CD4-positive, CD25-positive, alpha-beta regulatory T cell (primary cell): ENCODE measurements at places on chromosomes 1 and 21.

DNA sequence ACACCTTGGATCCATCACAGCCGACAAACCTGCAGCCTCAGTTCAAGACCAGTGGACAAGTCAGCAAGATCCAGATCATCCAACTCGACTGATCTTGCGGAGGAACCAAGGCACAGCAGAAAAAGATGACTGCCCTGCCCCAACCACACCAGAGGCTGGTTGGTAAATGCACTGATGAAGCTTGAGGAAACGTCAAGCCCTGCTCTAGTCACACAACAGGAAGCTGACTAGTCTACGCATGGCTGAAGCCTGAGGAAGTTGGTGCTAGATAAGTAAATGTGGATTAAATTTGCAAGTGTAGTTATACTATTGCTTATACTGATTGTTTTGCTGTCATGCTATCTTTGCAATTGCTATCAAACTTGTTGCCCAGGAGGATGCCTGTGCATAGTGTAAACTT, 89.0 kb downstream of the LIPI start:
- H3K4me1 ChIP-seq, result peaks cover 8% of the 10 kb centered on the region
- H3K27ac ChIP-seq, result no peak overlapping the region
- H3K27me3 ChIP-seq, result no peaks in the 10 kb centered on the region

DNA sequence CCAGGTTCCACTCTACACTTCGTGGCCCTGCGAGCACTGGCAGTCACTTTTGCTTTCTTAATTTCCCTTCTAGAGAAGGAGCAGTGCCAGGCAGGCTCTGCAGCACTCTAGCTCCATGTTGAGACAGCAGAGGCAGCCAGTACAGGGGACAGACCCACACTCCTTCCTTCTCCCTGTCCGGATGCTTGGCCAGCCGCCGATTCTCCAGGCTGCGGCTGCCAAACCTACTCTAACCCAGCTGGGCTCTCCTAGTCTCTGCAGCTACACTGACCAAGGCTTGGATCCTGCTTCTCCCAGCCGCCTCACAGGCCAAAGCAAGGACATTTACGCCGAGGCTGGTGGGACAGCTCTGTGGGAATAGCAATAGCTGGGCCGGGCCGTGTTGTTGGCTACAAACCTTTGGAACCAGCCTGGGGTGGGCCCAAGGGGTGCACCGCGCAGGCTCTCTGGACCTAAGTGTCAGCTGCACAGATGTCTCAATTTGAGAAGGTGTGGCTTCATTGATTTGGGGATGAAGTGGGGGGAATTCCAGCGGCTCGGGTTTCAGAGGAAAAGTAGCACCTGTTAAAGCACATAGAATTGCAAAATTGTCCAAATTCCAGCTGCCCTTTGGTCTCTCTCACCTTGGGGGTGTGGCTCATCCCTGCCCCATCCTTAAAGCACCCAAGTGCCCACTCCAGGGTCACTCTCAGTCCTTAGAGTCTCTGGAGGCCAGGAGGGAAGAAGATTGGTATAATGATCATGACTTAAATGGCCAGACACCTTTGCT, 3.2 kb downstream of the BARHL2 start:
- peaks cover 6% of the 10 kb centered on the region for H3K4me1 ChIP-seq
- peaks cover 56% of the 10 kb centered on the region for H3K27me3 ChIP-seq
- no peak overlapping the region for H3K4me3 ChIP-seq
- H3K27ac ChIP-seq, result no peak overlapping the region

- no peak for DNase-seq
- no peaks in the 10 kb centered on the region for H3K4me1 ChIP-seq
- no peaks in the 10 kb centered on the region for H3K27me3 ChIP-seq
Measured at GRCh38 chr1:70819785-70820184, 227.8 kb downstream of the PTGER3 start.

DNA sequence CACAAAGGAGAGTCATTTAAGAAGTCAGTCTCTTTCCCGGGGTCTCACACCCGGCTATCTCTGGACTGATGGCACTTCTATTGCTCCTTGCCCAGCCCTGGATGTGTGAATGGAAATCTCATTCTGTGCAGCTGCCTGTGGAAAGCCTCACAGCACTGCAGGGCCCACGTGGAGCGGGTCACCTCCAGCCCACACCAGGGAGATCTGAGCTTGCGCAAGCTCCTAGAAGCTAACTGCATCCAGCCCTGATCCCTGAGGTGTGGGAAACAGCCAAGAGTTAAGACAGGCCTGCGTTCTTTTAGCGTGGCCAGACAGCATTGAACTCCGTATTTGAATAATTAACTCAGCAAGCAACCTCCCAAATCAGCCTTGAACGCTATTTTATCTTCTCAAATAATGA, 150.5 kb downstream of the LRIG2 start:
- peaks cover 11% of the 10 kb centered on the region for H3K27me3 ChIP-seq
- no peak overlapping the region for H3K27ac ChIP-seq
- no peaks in the 10 kb centered on the region for H3K4me1 ChIP-seq
- H3K4me3 ChIP-seq, result no peak overlapping the region

GRCh38 chr1:118863688-118864087, 124.5 kb downstream of the TBX15 start:
- no peaks in the 10 kb centered on the region for H3K4me1 ChIP-seq

DNA sequence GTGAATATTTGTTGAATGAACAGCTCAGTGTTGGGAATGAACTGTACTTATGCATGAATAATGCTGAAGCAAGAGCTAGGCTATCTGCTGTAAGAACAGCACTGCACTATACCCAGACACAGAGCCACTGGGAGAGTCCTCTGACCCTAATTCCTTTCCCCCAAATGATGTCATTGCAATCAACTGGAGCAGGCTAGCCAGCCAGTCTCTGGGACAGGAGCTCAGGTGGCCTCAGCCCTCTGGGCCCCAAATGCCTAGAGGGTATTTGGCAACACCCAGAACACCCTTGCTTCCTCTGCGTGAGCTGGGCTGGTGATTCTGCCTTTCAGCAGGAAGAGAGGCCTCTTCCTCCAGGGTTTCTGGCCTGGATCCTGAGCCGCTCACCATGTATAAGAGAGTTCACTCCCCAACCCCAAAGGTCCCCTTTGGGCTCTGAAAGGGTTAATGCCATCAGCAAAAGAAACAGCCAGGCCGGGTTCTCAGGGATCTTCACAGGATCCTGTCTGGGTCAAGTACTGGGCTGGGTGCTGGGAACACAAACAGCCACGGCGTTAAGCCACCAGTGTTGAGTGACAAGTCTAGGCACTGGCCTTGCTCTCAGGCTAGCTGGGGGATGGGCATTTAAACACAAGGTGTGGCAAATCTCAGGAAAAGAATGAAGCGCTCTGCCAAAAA, 3.7 kb upstream of the PADI4 start:
- no peaks in the 10 kb centered on the region for H3K27me3 ChIP-seq
- H3K27ac ChIP-seq, result no peak overlapping the region
- no peaks in the 10 kb centered on the region for H3K4me1 ChIP-seq
- H3K4me3 ChIP-seq, result no peak overlapping the region
- no peak for DNase-seq
- H3K36me3 ChIP-seq, result no peaks in the 10 kb centered on the region

- no peaks in the 10 kb centered on the region for H3K27me3 ChIP-seq
- H3K4me1 ChIP-seq, result no peaks in the 10 kb centered on the region
- DNase-seq, result no peak
- no peak overlapping the region for H3K4me3 ChIP-seq
Measured at GRCh38 chr1:7111853-7112252, 326.6 kb downstream of the CAMTA1 start.

DNA sequence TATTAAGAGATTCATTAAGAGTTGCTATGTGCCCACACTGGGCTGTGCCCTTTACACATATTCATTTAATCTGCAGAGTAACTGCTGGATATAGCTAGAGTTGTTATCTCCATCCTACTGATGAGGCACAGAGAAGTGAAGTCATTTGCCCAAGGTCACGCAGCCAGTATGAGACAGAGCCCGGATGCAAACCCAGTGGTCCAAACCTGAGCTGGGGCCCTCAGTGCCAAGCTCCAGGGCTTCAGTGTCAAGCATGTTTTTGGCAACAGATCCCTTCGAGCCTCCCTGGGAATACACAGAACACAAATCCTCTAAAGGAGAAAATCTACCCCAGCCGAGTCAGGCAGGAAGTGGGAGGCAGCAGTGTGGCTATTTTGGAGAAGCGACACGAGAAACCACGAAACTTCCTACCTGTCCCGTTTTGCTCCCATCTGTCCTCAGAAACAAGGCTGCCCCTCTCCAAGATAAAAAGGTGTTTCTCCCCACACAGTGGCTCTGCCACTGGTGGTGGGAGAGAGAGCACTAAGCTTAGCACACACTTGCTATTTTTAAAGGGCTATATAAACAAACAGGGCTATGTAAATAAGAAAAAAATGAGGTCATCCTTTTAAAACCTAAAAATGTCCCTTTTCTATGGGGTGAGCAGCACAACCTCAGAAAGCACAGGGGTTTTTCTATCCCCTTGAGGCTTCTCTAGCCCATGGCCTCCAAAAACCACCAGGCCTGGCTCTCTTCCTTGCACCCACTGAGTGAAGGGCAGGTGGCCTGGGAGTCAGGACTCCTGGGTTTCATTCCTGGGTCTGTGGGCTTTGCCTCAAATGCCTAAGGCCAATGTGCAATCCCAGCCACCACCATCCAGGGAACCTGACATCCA, 138.6 kb upstream of the EDN2 start:
- peaks cover 13% of the 10 kb centered on the region for H3K4me1 ChIP-seq
- H3K4me3 ChIP-seq, result no peak overlapping the region
- H3K27ac ChIP-seq, result no peak overlapping the region
- no peaks in the 10 kb centered on the region for H3K27me3 ChIP-seq
- H3K36me3 ChIP-seq, result peaks cover 3% of the 10 kb centered on the region
- no peak for DNase-seq
